Activated CD8-positive, alpha-beta memory T cell treated with anti-CD3 and anti-CD28 coated beads for 1 hour (primary cell): ENCODE measurements at places on chromosomes 2 and 18.

DNA sequence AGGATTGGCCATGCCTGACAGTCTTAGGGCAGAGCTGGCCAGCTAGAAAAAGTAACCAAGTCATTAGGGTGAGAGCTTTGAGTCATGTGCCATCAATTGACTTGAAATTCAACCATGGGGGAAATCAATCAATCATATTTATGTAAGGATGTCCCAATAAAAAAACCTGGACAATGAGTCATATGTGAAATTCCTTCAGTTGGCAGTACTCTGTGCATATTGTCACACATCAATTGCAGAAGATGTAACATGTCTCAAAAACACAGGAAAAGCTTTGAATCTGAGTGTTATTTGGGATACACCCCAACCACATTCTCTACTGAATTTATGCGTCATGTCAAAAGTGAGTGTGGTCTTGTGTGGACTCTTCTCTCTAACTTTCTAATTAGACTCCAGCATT is 1004.1 kb upstream of the NRXN1 start:
- DNase-seq, result no peak

GRCh38 chr2:121006743-121007489 is 271.2 kb downstream of the GLI2 start:
- DNase-seq, result no peak

DNA sequence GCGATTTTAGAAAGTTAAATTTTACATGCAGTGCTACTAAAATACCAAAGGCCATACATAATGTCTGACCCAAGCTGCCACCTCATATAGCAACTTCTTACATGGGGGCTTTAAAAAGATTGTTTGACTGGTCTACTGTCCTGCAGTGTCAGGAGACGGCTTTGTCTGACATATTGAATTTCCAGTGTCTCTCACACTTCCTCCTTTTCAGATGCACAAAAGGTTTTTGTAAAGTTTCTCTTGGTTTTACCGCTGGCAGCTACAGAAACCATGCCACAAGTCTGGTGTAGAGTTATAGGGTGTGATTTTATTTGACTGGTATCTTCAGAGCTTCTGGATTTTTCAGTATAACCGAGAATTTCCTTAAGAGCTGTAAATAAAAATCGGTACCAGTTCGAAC is 1.1 kb upstream of the ASAP2 start:
- DNase-seq, result no peak

GRCh38 chr18:80086281-80086680 is 22.8 kb upstream of the ADNP2 start:
- DNase-seq, result no peak

DNA sequence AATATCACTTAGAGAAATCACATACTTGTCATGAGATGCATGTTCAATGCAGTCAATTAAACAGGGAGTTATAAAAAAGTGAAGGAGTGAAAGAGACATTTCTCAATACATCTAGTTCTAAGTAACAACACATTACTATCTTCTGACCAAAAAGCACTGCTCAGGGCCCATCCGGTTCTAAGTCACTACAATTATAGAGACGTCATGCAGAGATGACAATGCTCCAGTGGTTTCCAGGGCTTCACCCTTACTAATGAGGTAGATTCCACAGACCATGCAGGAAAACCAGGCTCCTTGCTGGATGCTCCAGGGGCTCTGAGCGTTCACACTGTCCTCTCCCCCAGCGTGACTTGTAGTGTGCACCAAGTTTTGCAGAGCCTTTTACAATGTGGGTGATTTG is 88.0 kb downstream of the FTCDNL1 start:
- DNase-seq, result no peak

- no peak for DNase-seq
These were observed 34.5 kb upstream of the NABP1 start for GRCh38 chr2:191643429-191643828.

DNA sequence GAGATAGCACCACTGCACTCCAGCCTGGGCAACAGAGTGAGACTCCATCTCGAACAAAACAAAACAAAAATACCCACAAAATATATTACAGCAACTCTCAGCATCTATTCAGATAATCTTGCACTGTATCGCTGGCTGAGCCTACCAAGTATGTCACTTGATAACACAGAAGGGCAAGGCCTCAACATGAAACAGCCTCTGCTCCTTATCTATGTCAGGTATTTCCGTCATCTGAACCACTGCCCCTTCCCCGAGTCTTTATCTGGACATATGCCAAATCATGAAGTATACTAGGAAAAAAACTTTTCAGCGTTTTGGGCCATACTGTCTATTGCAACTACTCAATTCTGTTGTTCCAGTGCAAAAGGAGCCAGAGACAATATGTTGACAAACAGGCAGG is 17.7 kb downstream of the PDIA6 start:
- DNase-seq, result no peak

GRCh38 chr18:10025711-10026670 is 112.2 kb downstream of the VAPA start:
- DNase-seq, result no peak

DNA sequence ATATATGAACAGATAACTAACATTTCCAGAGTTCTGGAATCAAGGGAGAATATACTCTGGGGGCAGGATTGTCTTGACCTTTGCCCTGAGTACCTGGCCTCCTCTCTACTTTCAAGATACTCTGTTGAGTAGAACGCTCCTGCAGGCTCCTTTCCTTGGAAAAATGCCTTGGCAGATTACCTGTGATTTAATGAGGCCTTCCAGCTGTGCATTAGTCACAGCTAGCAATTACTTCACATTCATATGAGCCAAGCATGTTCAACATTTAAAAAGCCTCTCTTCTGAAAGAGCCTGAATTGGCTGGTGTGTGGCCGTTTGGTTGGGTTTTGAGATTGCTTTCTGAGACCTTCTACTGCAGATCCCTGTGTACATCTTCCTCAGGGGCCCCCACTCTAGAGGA is 142.2 kb downstream of the PLCL1 start:
- DNase-seq, result no peak

DNA sequence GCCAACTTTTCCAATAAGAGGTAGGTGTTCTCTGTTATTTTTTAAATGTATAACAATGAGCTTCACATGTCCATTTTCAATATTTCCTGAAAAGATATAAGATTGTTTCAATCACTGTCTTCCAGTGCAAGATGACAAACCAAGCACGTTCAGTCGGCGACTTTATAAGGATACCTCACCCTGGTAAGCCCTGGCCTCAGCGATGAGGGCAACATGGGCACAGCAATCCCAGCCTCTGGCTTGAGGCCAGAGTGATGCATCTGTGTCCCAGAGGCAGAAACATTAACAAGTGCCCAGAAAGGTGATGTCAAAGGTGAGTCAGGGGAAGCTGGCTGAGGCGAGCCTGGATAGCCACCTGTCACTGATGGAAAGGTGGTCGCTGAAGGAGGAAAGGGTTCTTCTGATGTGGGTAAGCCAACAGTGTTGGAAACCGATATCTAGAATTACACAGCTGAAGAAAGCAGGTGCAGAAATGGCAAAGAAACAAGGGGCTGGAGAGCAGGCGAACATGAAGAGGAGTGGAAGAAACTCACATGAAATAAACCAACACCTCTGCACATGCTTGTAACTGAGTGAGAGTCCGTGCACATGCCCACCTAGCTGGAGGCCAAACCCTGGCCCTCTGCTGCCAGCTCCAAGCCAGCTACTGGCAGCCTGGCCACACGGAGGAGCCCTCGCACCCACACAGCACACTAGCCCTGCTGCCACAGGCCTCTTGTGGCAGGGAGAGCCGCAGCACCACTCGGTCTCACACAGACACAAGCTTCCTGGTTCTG is 65.5 kb downstream of the FBXO15 start:
- DNase-seq, result peak; percentile 23

DNA sequence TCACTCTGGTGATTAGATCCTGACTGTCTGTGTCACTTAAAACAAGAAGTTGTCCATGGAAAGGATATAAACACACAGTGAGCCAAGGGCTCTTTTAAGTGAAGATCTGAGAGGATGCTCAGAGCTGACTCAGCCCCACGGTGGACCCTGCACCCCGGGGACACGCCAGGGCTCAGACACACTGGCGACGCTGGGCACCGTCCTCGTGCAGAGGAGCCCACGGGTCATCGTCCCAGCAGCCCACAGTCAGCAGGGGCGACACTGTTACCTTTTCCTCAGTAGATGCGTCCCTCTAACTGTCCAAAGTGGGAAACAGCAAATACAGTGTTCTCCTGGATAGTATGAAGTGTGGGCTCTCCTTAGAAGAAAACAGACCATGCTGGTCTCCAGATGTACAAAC is 225.6 kb downstream of the HDAC4 start:
- DNase-seq, result no peak

GRCh38 chr2:70181363-70181956 is 9.4 kb downstream of the C2orf42 start:
- no peak for DNase-seq

- DNase-seq, result no peak
These were observed 195.5 kb downstream of the L3MBTL4 start for GRCh38 chr18:6219116-6219717.

DNA sequence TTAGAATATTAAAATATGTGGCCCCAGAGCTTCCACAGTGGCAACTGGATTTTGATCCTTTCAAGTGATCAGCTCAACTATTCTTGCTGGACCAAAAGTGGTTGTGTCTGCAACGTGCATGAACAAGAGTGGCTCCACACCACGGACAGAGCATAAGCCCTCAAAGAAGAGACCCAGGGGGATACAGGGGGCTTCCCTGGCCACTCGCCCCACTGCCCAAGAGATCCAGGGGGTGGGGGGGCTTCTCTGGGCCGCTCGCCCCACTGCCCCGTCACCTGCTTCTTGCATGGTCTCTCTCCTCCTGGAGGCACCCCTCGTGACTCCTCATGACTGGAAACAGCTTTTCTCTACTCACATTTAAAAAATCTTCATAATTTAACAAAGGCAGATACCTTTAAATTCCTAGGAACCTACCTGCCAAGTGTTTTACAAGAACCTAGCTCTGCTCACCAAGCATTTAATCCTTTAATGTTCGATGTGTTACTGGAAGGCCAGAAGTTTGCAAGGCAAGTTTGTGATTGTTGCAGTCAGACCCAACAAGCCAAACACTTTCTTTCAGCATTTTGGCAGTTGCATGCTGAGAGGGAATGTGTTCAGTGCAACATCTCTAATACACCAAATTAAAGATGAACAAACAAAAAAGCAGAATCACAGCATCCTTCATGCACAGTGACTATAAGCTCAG is 174.3 kb downstream of the BCL2 start:
- no peak for DNase-seq

- DNase-seq, result no peak
These were observed 247.0 kb downstream of the TMX3 start for GRCh38 chr18:68467957-68468356.

DNA sequence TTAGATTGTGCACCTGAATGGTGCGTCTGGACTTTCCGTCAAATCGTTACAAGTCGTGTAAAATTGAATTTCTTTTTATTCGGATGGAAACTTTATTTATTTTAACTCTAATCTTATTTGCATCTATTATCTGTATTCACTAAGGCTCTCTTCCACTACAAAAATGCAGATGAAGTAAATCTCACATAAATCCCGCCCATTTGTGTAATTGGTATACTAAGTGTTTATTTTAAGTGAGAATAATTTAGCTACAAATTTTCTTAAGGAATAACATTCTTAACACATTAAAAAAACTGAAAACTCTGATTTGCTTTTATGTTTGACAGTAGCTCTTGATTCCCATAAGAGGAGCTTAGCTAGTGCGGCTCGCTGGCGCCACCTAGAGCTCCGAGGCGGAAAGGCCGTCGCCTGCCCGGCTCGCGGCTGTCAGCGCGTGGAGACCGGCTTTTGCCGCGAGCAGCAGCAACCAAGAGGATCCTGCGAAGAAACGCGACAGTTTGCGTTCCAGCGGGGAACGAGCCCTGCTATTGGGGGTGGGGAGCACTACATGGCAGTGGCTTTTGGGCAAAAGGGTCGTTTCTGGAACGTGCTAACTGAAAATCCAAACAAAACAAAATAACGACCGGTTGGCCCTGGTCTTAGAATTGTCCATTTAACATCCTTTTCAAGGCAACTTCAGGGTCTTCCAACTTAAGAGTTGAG is 6.7 kb downstream of the SP9 start:
- DNase-seq, result peak; percentile 80
